Cortex of kidney (tissue), 1 donor: ENCODE measurements at places on chromosomes 1 and 21.

DNA sequence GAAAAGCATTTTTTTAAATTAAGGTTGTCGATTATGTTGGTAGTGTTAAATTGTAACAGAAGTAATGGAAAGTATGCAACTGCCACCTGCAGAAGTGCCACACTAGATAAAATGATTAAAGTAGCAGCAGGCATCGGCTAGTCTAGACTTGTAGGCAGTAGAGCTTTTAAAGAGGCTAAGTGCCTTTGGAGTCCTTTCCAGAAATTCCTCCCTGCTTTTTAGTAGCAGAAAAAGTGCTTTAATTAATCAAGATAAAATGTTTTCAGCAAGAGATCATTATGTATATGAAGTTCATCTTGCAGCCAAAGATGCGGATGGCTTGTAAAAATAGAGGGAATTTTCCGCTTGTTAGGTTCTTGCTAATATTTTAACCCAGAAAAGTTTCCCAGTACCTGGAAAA lies 87.1 kb upstream of the LRRC8D start:
- no peak for DNase-seq

- DNase-seq, result no peak
Measured at GRCh38 chr1:246629030-246629429, 62.8 kb downstream of the CNST start.

GRCh38 chr1:182677397-182678098 lies 6.8 kb downstream of the RGS8 start:
- no peak for DNase-seq

DNA sequence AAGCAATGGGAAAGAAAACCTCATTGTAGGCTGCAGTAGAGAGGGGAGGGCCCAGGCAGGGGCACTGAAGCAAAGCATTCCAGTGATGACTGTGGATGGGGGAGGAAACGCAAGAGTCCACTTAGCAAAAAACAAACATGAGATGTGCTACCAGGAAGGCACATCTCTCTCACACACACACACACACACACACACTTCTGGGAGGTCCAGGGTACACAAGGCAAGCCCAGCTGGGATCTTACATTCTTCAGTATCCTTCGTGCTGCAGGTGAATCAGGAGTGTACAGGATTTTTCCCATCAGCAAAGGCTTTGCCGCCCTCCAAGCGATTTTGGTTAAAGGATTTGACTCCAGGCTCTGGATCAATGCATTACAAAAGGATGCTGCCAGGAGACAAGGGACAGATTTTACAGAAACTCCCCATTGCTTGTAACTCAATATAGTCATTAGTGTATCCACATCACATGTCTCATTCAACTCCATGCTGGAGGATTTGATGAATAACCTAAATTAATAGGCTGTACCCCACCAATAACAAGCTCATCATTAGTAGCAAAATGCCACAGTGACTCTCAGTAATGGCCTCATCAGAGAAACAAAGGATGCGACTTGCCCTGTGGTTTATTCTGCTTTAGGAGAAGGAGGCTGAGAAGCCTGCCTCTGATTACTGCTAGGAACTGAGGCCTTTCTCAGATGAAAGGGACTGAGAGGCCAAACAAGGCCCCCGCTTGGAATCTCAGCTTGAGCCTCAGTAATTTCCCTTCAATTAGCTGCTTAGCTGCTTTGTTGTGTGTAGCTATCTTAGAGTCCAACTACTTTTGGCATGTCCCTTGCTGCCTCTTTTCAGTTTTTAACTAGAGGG lies 41.6 kb downstream of the ABCA4 start:
- DNase-seq, result no peak

DNA sequence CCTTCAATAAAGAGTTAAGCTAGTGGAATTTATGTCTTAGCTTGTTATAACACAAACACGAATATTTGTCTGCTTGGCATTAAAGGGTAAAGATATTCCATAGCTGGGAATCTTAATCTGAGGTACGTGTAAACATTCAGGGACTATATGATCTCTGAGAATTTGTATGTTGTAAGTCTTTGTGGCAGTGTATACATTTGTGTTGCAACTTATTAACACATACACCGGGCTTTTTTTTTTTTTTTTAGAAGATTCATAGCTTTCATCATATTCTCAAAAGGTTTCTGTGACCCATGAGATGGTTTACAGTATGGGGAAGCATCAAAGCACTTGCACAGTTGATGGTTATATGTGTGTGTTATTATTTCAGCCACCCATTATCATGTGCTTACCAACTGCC lies 3.0 kb downstream of the GGPS1 start:
- DNase-seq, result no peak

DNA sequence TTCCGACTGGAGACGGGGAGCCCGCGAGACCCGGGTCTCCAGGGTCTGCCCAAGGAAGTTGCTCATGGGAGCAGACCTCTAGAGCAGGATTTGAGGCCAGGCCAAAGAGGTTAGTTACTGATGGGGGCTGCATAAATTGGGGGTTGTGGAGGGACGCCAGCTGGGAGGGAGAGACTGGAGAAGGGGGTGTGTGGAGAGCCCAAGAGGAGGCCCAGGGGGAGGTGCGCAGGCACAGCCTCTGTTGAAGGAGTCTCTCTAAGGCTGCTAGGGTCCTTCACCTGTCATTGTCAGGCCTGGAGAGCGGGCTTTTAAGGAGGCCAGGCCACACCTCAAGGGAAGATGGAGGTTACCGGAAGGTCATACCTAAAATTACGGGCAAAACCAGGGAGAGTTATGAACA lies 363 bp downstream of the PLA2G5 start:
- DNase-seq, result no peak
